ENCODE measurements at places on chromosomes 1 and 21. TPM values are rescaled to one million over a fixed set of nuclear protein-coding genes. Genes with fewer than 3 reads are reported as not detected.

The CRP gene
- not detected for total RNA-seq

The TTC24 gene
- total RNA-seq, result not detected

The SYNC gene
- 10.7 TPM for total RNA-seq

The WASF2 gene
- total RNA-seq, result 53.3 TPM

The KIF26B gene
- 0.04 TPM for total RNA-seq

The KCNA2 gene
- total RNA-seq, result 0.10 TPM

The NTMT2 gene
- not detected for total RNA-seq

The SEMA6C gene
- 2.6 TPM for total RNA-seq

The ICOSLG gene
- total RNA-seq, result 2.9 TPM

All from A549 treated with Mapracorat at 1 μM for 4 hours (cell line).